SK-N-SH (cell line): ENCODE measurements at places on chromosomes 1 and 21. TPM values are rescaled to one million over a fixed set of nuclear protein-coding genes. Genes with fewer than 3 reads are reported as not detected.

The RIMS3 gene
- polyA plus RNA-seq: 1.9 and 2.9 TPM in 2 replicates

The ENTREP3 gene
- 20.0 and 30.6 TPM in 2 replicates for polyA plus RNA-seq

The ECM1 gene
- 20.2 and 32.3 TPM in 2 replicates for polyA plus RNA-seq

The ANKRD34A gene
- polyA plus RNA-seq: 2.6 and 3.6 TPM in 2 replicates

The TMOD4 gene
- 0.57 and 0.59 TPM in 2 replicates for polyA plus RNA-seq

The CCDC181 gene
- polyA plus RNA-seq: 1.2 TPM in 2 replicates

The FCRL5 gene
- not detected in 2 replicates for polyA plus RNA-seq

The AGT gene
- 0.39 and 0.41 TPM in 2 replicates for polyA plus RNA-seq

The PRR9 gene
- not detected in 2 replicates for polyA plus RNA-seq

The MAP3K7CL gene
- 2.3 and 5.2 TPM in 2 replicates for polyA plus RNA-seq

The GBP1 gene
- polyA plus RNA-seq: 6.9 and 7.4 TPM in 2 replicates

The ETNK2 gene
- 16.1 and 20.1 TPM in 2 replicates for polyA plus RNA-seq

DNA sequence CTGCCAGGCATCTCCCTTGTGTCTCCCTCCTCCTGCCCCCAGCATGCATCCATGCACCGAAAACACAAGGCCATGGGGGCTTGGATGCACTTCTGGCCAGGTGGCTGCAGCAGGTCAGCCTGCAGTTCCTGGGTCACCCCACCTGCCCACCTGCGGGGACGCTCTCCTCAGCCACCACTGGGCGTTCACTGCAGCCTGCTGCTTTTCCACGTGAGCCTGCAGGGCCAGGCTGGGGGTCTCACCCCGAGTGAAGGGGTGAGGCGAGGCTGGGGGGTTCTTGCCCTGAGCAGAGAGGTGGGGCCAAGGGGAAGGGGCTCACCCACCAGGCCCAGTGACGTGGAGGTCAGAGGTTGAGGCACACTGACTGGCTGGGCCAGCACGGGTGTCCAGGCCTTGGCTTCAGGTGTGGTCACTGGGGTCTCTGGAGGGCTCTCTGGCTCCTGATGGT, 64.6 kb downstream of the WNT9A start:
- DNase-seq: peak; percentile 10

- DNase-seq: no peak
These were observed 2.3 kb downstream of the OVAAL start for GRCh38 chr1:180560868-180561600.

- DNase-seq: no peak
These were observed 56.2 kb downstream of the COL24A1 start for GRCh38 chr1:86100401-86100800.

DNA sequence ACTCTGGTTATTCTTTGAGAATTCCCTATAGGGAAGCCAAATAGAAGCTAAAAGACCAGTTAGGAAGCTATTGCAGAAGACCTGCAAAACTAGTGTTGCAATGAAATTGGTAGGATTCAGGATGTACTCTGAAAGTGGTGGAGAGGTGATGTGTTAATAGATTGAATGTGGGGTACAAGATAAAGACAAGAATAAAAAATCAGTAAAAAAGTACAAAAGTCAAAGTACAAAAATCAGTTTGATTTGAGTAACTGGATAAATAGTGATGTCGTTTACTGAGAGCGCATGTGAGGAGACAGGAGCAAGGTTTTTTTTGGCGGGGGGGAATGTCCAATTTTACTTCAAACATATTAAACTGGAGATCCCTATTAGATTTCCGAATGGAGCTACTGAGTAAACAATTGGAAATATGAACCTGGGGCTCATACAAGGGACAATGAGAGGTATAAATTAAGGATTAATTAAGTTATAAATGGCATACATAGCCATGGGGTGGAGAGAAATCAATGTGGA, 2.5 kb upstream of the DCAF8 start:
- DNase-seq: no peak

GRCh38 chr1:245079021-245079609, 75.7 kb upstream of the KIF26B start:
- peak; percentile 34 for DNase-seq

DNA sequence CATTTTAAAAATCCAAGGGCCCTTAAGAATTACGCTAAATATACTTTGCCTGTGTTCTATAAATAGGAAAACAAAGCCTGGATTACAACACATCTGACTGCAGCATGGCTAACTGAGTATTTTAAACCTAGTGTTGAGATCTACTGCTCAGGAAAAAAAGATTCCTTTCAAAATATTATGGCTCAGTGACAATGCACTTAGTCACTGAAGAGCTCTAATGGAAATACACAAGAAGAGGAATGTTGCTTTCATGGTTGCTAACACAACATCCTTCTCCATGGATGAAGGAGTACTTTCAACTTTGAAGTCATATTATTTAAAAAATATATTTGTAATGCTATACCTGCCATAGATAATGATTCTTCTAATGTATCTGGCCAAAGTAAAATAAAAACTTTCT, 248.3 kb upstream of the NEGR1 start:
- no peak for DNase-seq

DNA sequence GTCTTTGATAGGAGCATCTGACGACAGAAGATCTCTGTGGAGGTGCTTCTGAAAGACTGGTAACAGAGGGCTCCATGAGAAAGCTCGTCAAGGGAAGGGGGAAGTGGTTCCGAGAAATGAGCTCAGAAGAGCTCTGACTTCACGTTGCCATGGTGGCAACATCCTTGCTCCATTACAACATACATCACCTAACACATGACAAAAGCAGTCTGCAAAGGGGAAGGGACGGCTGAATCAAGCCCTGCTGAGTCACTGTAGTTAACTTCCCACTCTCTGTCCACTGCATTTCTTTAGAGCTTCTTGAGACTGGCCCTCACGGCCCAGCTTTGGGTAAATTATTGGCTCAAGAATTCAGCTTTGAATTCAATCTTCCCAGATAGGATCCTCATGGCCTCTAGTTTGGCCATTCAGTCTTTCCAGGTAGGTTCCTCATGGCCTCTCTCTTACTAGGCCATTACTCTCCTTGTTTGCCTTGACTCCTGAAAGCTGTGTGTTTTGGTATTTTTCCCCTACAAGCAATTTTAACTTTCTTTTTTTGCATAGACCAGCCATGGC, 88.0 kb upstream of the ZNF648 start:
- no peak for DNase-seq

DNA sequence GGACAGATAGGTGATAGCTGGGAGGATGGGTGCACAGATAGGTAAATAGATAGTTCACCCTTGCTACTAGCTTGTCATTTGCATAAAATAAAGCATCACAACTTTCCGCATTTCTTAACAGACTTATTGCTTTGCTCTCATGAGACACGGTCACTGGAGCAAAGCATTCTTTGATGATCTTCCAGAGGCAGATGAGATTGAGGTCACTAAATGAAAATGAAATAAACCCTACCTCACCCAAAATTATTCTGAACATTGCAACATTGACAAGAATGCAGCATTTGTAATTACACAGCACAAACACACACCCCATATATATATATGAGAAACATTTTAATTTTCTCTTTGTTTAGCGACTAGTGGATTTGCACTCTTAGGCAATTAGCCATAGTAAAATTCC, 107.6 kb downstream of the SNX7 start:
- no peak for DNase-seq

DNA sequence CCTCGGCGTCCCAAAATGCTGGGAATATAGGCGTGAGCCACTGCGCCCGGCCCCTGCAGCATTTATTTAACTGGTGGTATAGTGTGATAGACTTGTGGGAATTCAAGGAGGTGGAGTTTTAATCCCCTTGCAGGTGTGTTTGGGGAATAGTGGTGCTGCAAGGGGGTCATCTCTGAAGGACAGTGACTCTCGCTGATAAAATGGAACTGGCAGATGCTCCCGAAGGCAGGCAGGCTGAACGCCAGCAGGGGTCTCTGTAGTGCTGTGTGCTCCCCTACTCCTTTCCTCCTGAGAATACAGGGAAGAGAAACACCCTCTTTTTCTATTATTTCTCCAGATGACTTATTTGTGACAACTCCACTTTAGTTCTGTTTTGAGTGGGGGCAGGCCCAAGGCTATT, 4.0 kb downstream of the OSCP1 start:
- DNase-seq: peak; percentile 59

DNA sequence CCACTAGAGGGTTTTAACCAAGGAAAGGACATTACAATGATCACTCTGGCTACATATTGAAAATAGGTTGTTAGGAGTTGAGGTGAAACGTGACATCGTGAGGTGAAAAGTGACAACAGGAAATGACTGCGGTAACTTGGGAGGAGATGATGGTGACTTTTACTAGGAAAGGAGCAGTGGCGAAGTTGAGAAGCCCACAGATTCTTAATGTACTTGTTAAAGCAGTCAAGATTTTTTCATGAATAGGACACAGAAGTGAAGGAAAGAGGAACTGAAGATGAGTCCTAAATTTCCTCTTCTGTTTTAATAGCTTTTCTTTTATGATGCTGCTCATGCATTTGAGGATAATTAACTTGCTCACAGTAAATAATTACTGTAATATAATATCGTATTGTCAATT, 59.5 kb downstream of the OMA1 start:
- no peak for DNase-seq

- DNase-seq: no peak
These were observed 93.4 kb upstream of the DESI2 start for GRCh38 chr1:244559561-244559960.

DNA sequence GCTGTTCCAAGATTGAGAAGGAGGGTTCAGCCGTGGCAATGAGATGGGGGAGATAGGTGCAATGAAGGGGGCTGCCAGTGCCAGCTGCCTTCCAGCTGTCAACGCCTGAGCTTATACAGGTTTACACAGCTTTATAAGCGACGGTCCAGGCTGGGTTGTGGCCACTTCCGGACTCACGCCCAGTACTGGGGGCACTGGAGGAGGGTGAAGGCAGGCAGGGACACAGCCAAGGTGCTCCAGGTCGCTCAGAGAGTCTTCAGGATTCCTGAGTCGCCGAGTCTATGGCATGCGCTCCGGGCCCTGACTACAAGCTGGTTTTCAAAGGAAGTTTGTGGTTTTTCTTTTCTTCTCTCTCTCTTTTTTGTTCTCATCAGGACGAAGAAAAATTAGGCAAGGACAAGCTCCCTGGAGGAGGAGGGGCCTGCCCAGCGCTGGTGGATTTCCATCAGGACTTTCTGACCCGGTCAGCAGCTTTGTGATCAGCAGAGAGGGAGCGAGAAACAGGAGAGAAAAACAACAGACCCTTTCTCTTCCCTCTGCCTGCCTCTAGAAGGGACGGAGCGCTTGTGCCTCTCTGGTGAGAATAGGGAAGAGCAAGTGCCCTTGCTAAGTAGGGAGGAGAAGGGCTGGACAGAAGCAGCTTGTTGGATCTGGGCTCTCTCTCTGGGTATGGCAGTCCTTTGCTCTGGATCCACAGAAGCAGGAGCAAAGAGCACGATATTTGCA, at the start of gene MINDY1:
Gene MINDY1, minus strand, starts transcription at position 576 of the 726 bp plus-strand sequence. CDS start 4,285 bp downstream, outside the sequence.
- peak; percentile 82 for DNase-seq

DNA sequence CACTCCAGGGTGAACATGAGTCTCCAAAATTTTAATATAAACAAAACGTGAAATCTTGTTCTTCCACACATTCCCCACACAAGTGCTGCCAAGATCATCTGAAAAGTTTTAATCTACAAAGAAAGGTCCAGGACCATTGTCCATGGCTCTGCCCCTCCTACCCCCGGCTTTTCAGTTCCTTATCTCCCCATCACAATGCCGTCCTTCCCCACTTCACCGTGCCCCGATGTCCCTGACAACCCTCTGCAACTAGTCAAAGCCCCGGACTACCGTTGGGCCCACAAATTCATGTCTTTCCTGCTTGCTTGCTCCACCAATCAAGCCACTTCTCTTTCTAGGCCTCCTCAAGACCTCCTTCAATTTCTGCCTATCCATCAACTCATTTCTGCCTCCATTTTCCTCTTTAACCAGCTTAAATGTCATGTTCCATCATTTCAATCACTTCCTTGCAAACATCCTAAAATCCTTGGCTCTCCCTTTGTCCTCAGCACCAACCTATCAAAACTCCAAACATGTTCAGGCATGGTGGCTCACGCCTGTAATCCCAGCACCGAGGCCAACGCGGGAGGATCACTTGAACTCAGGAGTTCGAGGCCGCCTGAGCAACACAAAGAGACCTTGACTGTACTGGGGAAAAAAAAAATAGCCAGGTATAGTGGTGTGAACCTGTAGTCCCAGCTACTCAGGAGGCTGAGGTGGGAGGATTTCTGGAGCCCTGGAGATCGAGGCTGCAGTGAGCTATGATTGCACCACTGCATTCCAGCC, 14.0 kb upstream of the BMP8B start:
- no peak for DNase-seq

DNA sequence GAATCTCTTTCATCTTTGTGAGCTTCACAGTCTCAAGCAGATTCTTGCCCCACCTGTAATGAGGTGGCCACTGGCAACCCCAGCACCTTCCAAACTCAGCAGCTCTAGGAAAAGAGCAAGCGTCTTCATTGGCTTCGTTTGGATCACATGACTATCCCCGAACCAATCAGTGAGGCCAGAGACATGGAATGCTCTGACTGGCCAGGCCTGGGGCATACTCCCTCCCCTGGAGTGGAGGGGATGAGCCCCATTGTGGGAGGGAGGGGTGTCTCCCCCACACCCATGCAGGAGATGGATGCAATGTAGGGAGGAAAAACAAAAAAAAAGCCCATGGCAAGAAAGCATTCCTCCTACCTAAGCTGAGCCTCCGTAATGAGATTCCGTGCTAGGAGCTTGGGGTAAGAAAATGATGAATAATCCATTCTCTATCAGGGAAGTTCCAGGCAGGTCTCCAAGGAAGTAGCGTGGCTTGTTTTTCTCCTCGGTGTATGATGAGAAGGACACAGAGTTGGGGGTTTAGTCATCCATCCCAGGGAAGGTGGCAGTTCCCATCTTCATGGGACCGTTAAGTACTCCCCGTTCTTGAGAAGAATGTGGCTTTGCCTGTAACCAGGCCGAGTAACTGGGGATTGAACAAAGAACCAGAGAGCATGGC, 32.7 kb downstream of the FHAD1 start:
- DNase-seq: peak; percentile 36

DNA sequence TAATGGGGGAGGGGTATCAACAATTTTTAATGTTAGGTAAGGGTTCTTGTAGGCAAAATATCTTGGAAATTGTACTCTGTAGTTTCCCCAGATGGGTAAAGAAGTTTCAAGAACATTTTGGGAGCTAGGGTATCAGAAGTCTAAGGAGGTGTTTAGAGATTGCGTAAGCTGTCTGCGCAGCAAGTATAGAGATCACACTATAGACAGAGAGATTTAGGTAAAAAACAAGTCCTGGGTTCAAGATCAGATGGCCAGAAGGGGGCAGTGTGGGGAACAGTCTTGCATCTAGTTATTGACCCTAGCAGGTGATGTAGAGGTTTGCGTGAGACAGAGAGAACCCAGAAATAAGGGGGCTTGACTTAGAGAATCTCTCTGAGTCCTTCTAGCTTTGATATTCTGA, 80.8 kb downstream of the S1PR1 start:
- no peak for DNase-seq
